Renal cortex interstitium (tissue), 15 donors: ENCODE measurements at places on chromosomes 6 and 20.
A peak's percentile ranks its signal among the peaks of the same experiment; 100 is the strongest.

DNA sequence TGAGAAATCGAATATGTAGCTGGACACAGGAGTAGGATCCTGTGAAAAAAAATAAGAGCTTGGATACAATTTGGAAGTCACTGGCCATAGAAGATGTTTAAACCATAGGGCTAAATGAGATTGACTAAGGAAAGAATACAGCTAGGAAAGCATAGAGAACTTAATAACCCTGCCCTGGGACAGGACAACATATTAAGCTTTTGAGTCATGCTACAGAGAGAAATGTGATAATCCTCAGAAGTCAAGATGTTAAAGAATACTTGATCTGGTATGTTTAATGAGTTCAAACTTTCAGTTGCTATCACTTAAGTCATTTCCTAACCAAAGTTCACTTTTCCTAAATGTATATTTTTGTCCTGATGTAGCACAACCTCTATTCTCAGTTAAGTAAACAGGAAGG lies 154.6 kb upstream of the TSHZ2 start:
- no peak for DNase-seq

GRCh38 chr20:61436667-61437279 lies 184.7 kb downstream of the CDH4 start:
- DNase-seq = no peak

DNA sequence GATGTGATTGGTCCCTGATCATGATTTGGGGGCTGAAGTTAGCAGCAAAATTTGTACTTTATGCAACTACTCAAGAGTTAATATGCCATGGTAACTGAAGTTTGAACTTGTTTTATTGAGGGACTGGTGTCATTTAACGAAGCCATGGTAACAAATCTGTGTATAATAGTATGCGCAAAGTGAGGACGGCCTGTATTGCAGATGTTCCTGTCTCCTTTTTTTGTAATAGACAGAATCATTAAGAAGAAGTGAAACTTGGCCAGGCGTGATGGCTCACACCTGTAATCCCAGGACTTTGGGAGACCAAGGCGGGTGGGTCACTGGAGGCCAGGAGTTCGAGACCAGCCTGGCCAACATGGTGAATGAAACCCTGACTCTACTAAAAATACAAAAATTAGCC lies 22.3 kb downstream of the RPRD1B start:
- no peak for DNase-seq

GRCh38 chr20:32574296-32575226 lies 10.6 kb downstream of the NOL4L start:
- no peak for DNase-seq

- no peak for DNase-seq
These were observed 279.6 kb downstream of the ADGB start for GRCh38 chr6:146878168-146878951.

GRCh38 chr6:27321901-27322300 lies 9.8 kb upstream of the POM121L2 start:
- DNase-seq = no peak

DNA sequence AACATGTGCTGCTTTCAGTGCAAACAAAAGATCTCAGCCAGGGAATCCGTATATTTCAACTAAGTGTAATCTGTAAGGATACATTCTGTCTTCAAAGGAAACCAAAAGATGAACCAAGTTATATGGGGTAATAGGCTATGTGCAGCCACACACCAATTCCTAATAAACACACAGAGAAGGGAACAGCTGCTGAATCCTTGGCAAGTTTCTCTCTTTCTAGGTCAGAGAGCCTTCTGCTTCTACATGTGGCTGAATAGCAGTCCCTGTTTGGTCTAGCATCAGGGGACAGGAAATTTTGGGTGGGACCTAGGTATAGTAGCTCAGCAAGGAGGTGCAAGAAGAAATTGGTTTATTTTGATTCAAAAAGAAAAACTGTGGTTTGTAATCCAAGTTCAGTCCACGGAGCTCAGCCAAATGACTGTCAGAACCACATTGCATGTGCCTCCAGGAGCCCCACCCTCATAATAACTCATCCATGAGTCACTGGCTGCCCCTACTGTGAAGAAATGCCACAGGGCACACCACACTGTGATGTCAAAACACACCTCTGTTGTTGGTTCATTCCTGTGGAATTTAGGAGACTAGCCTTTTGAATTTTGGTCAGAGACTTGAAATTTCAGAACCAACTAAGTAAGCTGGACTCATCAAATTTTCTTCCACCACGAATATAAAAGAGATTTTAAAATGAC lies 21.1 kb downstream of the SPTLC3 start:
- DNase-seq = no peak

DNA sequence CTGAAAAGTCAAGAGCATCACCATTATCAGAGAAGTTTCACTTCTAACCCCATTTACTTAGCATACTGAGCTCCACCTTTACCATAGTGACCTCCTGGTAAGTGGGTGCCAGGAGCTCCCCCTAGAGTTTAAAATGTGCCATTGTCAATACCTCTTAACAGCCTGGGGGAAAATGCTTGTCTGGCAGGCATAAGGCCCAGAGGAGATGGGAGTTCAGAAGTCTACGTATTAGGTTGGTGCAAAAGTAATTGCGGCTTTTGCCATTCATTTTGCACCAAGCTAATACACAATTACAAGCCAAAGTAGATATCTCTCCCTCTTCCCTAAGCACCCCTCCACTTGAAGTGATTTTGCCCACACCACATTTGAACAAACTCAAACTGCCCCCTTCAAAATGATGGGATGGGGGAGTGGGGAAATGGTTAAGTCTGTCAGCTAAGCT lies 919.0 kb downstream of the KIF16B start:
- DNase-seq = no peak

DNA sequence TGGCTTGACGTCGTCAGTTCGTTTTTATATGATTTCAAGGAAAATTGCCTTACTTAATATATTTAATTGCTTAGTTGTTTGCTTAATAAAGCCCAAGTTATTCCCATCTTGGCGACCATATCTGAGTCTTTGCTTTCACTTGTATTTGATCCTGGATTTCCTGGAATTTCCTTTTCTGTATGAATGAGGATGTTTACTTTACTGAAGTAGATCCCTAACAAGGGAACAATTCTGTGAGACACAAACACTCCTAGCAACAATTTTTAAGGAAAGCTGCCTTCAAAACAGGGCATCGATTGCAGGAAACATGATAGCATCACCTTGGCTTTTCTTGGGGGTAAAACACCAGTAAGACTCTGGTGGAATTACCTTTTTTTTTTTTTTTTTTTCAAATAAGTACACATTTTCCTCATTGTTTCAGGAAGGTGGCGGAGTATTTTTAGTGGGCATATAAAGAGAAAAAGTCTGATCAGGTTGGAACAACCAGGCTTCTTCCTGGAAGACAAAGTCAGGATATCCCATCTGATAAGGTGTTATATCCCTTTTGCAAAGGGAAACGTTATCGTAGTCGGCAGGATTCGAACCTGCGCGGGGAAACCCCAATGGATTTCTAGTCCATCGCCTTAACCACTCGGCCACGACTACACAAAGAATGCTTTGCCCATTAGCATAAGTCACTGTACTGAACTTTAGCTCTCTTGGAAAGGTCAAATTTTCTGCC lies 68.5 kb upstream of the ZNF184 start:
- DNase-seq = no peak

DNA sequence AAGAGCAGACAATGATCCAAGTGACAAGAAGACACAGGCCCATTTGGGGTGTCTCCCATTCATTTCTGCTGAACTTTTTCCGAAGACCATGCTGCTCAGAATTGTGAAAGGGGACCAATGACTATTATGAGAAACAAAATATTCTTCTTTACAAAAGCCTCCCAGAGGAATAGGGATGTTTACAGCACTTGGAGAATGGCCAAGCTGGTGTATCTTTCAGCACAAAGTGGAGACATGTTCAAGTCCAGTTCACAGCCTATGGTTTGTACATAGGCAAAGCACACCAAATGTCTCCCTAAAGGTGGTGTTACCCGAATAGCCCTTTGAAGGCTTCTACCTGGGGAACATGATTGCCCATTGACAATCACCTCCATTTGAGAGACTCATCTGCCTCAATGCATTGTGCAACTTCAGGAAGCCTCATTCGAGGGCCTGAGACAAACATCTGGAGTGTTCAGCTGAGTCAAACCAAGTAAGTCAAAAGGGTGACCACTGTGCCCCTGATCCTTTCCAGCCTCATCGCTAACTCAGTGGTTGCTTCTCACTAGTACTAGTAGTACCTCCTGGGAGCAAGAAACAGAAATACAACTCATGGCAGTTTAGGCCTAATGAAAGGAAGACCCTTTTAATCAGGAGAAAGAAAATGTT lies 451.0 kb upstream of the MARCKS start:
- DNase-seq = no peak

DNA sequence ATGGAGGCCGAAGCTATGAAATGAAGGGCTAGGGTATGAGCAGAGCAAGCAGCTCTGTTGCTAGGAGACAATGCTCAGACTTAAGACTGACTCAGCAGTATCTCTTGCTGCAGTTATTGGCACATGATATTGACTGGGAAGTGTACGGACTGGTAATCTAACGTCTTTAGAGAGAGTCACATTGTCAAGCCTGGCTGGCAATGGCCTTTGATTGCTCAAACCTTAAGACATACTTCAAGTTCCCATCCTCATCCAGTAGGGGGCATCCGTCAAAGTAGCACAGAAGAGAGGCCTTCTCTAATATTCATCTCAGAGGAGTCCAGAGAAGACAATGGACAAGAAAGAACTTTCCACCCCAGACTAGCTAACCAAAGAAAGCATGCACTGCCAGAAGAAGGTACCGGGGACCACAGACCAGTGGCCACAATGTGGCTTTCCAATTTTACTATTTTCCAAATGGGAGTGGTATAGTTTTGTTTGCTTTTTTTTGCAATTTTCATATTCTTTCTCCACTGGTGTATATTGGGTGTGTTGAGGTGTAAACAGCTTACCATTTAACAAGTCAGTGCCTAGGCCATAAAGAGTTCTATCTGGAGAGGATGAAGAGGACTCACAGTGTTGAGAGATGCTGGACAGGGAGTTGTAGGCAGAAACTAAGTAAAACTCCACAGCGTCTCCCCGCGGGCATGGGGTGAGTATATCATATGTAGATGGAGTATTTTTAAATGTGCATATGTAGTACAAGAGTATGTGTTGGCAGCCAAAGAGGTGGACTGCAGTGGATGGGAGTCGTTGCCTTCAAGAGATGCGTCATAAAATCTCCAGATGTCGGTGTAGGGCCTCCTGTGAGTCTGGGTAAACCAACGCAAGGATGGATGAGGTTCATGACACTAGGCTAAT lies 36.7 kb downstream of the LRFN2 start:
- DNase-seq = no peak

DNA sequence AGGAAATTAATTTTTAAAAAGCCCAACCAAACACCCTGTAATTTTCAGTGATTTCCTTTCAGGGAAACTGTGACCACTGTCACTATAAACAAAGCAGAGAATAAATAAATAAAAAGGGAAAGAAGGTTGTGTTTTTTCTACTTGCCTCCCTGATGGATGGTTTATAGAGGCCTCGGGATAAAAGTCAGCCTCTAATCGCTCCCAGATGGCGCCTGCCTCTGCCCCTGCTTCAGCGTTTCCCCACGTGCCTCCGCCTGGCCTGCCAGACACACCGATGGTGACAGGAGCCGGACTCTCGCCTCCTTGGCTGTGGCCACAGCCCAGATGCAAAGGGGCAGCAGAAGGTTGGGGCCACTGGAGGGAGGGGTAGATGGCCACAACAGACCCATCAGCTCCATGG lies 327.7 kb downstream of the CDC5L start:
- DNase-seq = peak; percentile 23

DNA sequence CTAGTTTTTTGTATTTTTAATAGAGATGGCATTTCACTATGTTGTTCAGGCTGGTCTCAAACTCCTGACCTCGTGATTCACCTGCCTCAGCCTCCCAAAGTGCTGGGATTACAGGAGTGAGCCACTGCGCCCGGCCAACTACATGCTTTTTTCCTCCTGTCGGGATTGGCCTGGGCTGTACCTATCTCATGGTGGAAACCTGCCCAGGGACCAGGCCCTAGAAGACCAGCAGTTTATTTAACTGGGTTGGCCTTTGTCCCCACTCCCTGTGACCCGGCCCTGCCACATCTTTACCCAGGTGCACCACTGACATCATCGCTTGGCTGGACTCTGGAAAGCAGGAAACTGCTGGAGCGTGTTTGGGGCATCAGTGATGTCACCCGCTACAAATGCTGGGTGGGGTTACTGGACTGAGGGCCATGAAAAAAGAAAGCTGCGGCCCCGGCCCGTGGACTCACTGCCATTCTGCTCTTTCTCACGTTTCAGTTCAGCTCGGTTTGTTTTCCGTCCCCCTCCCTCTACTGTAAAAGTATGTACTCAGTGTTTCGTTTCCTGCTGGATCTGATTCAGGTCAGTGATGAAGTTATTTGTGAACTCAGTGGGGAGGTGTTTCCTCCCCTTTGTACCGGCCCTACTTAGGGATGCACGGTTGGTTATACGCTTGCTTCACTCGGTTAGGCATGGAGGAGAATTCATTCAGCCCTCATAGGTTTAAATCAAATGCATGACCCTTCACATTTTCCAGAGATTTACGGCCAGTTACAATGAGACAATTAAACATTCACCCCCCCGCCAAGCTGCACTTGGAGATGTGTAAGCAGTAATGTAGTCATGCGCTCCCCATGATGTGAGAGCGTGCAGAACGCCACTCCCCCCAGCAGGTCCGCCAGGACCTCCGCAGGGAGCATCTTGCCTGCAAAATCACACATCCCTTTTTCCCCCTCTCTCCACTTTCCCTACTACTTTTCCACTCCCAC lies 179.3 kb downstream of the MTHFD1L start:
- peak; percentile 84 for DNase-seq

GRCh38 chr6:40398034-40398691 lies 189.0 kb downstream of the LRFN2 start:
- DNase-seq = no peak

DNA sequence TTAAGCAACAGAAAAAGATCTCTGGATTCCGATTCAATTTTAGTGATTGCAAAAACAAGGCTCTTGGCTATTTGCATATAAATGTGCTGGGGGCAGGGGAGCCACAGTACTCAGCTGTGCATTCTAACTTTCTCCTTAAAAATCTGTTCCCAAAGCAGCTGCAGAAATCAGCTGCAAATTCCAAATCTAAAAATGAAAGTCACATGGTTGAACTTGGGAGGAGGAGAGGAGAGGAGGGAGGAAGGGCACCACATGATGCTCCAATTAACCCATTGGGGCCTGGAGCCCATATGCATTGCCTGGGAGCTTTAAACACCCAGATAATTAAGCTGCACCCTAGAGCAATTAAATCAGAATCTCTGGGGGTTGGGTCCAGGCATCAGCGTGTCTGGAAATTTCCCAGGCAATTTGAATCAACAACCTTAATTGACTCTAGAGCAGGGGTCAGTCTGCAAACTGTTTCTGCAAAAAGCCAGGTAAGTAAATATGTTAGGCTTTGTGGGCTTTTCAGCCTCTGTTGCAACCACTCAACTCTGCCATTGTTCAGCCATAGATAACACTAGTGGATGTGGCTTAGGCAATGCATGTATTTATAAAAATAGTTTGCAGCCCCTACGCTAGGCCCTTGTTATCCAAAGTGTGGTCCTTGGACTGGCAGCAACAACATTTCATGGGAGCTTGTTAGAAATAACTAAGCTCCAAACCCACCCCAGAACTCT lies 508.1 kb downstream of the KIF16B start:
- DNase-seq = no peak

- no peak for DNase-seq
These were observed 83.5 kb downstream of the PRDM13 start for GRCh38 chr6:99689916-99690685.
